ENCODE measurements at places on chromosomes 13 and 19. TPM values are rescaled to one million over a fixed set of nuclear protein-coding genes. Genes with fewer than 3 reads are reported as not detected.

HSD11B1L gene
- 2.7 TPM for total RNA-seq

TTC9B gene
- total RNA-seq, result not detected

STARD13 gene
- total RNA-seq, result 0.14 TPM

SIGLEC12 gene
- total RNA-seq, result 1.3 TPM

ZNF582 gene
- 1.9 TPM for total RNA-seq

PSPN gene
- total RNA-seq, result 1.9 TPM

TEX29 gene
- 0.28 TPM for total RNA-seq

KIR2DL4 gene
- total RNA-seq, result not detected

CD79A gene
- total RNA-seq, result 2.2 TPM

THSD1 gene
- 0.11 TPM for total RNA-seq

MBNL2 gene
- total RNA-seq, result 11.4 TPM

DNA sequence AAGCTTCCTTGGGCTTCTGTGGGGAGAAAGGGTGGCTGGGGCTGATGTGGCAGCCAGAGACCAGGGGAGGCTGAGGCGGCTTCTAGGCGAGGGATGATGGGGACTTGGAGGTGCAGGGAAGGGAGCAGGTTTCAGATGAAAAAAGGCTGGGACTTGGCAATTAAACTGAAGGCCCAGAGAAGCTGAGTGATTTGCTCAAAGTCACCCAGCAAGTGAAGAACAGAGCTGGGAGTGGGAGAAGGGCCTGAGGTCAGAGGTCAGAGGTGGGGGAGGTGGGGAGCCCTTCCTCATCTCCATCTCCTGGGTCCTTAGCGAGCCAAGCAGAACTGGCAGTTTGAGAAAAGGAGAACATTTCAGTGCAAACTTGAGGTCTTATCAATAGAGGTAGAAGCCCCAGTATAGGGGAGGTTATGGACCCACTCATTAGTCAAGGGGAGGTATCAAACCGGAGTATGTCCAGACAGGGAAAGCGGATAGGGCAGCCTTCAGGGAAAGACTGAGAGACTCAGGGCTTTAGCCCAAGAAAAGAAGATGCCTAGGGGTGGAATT, 49.6 kb upstream of the NFIC start:
- DNase-seq, result no peak

DNA sequence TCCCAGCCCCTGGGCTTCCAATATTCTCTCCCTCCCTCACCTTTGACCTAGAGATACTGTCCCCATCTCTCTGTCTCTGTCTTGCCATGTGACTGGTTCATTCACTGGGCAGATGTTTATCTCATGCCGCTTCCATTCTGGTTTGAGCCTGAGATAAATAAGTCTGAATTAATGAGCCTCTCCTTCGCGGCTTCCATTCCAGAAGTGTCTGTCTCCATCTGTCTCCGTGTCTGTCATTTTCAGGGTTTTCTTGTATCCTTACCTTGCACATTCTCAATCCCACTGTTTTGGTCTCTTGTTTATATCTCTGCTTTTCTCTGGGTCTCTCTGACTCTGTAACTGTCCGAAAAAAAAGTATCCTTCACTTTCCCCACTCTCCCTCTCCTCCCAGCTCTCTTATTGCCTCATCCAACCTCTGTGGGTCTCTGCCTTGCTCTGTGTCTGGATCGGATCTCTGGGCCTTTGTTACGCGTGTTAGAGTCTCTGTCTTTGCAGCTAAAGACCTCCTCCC, 4.3 kb downstream of the SPHK2 start:
- no peak for DNase-seq

DNA sequence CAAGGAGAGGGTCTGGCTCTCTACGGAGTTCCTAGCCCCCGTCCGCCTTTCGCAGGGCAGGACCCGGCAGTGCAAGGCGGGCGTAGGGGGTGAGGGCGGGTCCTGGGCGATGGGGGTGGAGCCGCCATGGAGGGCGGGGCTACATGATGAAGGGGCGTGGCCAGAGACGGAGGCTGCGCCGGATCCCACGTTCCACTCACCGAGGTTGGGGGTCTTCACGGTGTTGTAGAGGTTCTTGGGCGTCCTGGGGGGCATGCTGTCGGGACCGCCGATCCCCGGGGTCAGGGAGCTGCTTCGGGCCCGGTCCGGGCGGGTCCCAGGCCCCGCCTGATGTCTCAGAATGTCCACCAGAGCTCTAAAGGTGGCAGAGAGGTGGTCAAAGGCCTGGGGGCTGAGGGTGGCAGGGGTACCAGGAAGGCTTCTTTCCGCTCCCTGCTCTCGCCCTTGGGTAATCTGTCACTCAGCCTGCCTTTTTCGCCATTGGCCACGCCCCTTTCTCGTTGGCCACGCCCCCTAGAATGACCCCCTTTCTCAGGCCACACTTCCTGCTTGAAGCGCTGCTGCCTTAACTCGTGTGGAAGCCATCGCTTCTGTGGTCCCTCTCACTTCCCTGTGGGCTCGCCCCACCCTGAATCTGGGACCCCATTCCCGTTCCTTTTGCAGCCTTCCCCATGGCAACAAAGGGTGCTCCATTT, 2.5 kb downstream of the SHISA7 start:
- no peak for DNase-seq

DNA sequence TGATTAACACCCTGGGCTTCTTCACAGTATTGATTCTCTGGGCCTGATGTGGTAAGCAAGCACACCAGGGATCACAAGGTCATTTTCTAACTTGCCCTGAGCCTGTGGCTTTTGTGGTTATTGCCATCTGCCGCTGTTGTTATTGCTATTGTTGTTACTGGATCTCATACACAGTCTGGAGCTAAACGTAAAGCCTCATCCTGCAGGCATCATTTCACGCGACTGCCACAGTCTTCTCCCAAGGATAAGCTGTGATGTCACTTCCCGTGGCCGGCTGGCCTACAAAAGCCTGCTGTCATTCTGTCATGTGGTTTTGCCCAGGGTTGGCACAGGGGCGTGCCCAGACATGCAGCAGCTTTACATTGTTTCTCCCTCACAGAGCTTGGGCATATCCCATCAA, 154.0 kb upstream of the GPR12 start:
- no peak for DNase-seq

DNA sequence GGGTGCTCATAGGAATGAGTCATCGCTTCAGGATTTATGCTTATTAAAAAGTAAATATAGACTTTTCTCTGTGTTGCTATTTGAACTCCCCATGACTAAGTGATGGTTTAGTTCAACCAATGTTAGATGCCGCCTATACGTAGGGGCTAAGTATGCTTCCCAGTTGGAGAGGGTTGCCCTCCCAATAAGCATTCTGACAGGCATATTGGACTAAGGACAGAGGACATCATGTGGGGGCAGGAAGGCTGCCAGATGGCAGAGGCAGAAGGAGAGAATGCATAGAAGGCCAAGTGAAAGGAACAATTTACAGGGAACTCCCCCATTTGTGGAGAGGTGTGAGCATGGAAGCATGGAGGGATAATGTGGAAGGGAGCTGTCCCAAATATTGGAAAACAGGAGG, 318.4 kb upstream of the OBI1 start:
- DNase-seq, result no peak

GRCh38 chr19:2607712-2608601, 94.5 kb downstream of the GNG7 start:
- DNase-seq, result peak; percentile 90

DNA sequence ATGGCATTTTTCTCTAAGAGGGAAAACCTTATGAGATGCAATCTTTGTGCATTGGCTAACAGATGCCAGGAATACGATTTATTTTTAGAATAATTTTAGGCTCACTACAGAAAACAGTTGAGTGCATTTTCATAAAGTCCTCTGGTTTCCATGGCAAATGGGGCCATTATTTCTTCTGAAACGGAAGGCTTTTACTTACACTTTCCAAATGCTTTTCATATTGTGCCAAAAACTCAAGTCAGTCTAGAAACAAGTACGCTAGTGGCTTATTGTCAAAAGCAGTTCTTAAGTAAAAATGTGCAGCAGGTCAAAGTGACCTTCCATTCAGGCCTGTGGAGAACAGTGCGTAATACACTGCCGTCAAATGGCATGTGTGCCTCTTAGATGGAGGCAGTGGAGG, 628.7 kb downstream of the EFNB2 start:
- no peak for DNase-seq

DNA sequence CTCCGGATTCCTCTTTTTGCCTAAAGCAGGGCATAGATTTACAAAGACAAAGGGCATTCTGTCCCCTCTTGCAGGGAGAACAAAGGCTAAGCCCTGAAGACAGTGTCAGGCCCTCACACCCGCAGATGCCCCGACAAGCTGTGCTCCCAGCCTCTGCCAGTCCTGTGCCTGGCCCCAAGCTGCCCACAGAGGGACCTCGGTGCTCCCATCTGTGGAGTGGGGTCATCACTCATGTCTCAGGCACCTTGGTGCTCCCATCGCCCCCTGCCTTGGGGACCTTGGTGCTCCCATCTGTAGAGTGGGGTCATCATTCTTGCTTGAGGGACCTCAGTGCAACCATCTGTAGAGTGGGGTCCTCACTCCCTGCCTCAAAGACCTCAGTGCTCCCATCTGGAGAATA, 24.3 kb downstream of the C13orf46 start:
- no peak for DNase-seq

- no peak for DNase-seq
These were observed 17.4 kb downstream of the RUBCNL start for GRCh38 chr13:46369506-46370277.

DNA sequence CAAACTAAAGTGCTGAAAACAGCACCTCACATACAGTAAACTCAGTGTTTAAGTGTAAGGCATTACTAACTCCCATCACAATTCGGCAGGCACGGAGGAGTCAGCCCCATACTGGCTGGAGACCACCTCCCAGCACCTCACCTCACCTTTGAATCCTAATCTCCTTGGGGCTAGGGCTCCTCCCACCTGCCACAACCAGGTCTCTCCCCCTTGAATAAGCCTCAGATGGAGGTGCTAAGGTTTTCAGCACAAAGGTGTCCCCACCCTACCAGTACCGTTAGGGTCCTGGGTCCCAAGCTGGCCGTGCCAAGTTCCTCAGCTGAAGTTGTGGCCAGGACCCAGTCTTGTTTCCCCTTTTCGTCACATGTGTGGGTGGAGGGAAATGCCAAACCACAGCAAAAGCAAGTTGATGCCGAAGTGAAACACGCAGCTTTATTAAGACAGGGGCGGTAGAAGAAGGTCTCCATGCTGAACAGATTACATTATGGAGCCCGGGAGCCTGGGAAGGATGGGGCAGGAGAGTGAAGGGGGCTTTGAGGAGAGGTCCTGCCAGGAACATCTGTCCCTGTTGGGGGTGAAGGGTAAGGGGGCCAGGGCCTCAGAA, at the start of gene IGFLR1:
Gene IGFLR1 (minus strand): TSS at position 332 of the 604 bp plus-strand sequence. CDS start 1,272 bp downstream, outside the sequence.
- peak; percentile 63 for DNase-seq

DNA sequence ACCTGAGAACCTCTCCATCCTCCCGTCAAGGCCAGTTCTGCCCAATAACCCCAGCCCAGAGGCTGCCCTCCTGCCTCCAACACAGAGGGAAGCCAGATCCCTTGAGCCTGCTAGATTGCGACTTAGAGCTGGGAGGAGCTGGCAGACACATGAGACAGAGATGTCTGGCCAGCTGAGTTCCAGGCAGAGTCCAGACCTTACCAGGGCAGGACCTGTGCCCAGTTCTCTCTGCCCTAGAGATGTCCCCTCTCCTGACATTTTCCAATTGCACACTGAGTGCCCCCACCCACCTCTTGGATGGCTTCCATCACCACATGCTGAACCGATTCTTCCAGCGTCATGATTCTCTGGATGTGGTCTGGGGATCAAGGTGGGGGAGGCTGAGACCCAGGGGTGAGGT, 3.0 kb downstream of the HOOK2 start:
- DNase-seq, result no peak
